ENCODE measurements at places on chromosomes 2 and 18.

- no peak for DNase-seq
These were observed 36.0 kb downstream of the SETBP1 start for GRCh38 chr18:44716697-44717163.

- DNase-seq: no peak
These were observed 145.2 kb downstream of the ZFP36L2 start for GRCh38 chr2:43081131-43081765.

GRCh38 chr2:216491793-216492596, 6.6 kb upstream of the RPL37A start:
- DNase-seq: peak; percentile 50

- no peak for DNase-seq
These were observed 74.4 kb downstream of the ID2 start for GRCh38 chr2:8756230-8756629.

DNA sequence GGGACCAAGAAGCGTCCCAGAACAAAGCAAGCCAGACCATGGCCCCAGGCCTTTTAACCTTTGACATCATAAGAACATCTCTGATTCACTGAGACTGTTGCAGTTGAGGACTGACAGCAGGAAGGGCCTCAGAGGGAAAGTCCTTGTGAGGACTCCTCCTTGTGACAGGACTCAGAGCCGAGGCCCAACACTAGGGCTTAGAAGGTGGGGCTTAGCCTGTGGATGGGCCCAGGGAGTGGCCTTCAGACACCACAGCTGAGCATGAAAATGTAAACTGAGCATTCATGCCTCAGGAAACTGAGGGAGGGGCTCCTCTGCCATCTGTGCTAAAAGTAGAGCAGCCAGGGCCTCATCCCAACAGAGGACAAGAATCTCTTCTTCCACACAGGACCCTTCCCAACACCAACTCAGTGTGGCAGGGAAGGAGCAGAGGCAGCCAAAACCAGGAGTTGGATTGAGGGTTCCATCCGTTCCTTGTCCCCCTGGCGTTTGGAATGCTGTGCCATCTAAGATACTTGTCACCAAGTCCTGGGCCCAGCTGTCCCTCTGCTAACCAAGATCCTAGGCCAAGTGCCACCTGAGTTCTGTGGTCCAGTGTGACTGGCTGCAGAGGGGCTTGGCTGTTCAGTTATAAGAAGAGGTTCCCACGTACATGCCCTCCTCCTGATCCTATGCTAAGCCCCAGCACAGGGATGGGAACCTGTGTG, 37.5 kb upstream of the CAB39 start:
- no peak for DNase-seq

DNA sequence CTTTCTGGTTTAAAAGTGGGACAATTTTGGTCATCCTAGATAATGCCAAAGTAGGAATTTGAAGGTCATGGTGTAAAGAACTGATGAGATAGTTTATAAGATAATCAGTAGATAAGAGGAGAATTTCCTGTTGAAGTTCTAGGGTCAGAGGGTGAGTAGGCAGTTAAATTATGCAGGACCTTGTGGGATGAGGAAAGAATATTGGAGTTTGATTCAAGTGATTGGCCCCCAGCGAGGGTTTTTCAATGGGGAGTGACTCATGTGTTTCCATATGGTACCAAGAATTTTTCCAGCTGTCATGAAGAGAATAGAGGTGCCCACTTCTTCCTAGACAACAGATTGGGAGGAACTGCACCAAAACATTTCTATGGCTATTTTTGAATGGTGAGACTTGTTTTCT, 940.2 kb upstream of the ZEB2 start:
- DNase-seq: no peak

- DNase-seq: no peak
These were observed 31.3 kb downstream of the SETBP1 start for GRCh38 chr18:44712025-44712424.

- DNase-seq: peak; percentile 89
These were observed 8.8 kb downstream of the RTP5 start for GRCh38 chr2:241877989-241878970.

- peak; percentile 7 for DNase-seq
These were observed 28.7 kb downstream of the GAD1 start for GRCh38 chr2:170845343-170845742.

DNA sequence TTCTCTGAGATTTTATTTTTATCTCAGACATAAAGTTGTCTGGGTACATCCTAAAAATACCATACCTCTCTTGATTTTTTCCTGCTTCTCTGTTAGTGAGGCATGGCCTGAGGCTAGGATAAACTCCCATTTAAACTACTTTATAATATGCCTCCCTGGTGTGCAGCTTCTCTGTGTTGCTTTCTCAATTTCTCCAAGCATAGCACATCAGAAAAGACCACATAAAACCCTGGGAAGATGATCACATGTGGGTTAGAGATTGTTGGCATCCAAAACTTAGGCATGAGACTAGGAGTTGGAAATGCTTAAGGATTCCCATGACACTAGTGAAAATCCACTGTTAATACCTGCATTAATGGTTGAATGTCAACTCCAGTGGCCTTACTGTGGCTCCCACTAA, 254.6 kb downstream of the RND3 start:
- no peak for DNase-seq

- no peak for DNase-seq
These were observed 25.8 kb downstream of the CALCRL start for GRCh38 chr2:187422282-187422681.

- no peak for DNase-seq
These were observed 76.7 kb upstream of the PKDCC start for GRCh38 chr2:41970988-41971660.

DNA sequence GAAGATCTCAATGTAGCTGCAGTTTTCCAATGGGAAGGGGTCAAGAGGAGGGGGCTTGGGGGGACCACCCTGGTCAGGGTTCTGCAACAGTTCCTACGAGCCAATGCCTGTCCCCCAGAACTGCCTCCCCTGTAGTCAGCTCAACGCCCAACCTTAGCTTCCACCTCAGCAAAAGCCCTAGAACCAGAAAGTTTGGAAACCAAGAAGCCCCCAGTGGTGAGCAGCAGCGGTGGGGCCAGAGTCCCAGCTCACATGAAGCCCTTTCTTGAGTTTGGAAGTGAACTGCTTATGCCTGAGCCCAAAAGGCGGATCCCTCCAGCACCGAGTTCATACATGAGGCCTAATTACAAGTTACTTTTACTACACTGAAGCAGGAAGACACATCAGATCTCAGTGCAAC, 162.4 kb downstream of the HDAC4 start:
- DNase-seq: no peak

DNA sequence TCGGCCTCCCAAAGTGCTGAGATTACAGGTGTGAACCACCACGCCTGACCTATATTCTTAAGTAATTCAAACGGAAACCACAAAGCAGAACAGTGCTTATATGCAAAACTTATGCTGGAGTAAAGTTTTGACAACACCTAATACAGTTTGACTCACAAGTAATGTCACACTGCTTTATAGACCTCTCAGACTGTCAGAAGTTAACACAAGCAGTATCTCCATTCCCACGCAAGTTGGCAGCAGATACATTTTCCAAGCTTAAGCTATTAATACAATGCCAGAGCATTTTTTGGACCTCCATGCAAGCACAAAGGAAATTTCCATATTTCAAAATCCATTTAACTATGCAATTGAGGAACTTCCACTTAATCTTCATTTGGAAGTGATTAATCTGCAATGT, 21.0 kb upstream of the SANBR start:
- DNase-seq: no peak
